NCI-H2081 treated with DMSO at 0.1 percent for 48 hours (cell line): ENCODE measurements at places on chromosomes 6 and 20.

DNA sequence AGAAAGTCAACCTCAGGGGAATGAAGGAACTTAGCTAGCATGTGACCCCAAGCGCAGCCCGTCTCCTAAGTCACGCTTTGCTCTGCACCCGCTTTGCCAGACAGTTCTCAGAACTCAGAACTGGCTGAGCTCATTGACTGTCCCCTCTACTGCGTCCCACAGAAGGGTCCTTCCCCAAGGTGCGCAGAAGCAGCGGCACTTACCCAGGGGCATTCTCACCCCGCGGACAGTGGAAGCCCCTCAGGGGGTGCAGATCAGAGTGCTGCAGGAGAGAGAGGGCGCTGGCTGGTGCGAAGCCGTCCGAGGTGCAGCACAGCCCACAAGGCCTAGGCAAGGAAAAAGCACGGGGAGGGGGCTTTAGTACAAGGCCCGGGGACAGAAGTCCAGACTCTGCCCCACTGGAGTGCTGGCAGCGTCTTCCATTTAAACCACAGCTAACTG lies 807 bp downstream of the SNHG17 start:
- no peak for DNase-seq

- DNase-seq, result no peak
Measured at GRCh38 chr6:53866226-53866625, 71.4 kb downstream of the LRRC1 start.

GRCh38 chr20:57919049-57919448 lies 209.2 kb upstream of the PMEPA1 start:
- DNase-seq, result no peak

GRCh38 chr20:5279661-5280060 lies 37.1 kb downstream of the PROKR2 start:
- DNase-seq, result no peak

DNA sequence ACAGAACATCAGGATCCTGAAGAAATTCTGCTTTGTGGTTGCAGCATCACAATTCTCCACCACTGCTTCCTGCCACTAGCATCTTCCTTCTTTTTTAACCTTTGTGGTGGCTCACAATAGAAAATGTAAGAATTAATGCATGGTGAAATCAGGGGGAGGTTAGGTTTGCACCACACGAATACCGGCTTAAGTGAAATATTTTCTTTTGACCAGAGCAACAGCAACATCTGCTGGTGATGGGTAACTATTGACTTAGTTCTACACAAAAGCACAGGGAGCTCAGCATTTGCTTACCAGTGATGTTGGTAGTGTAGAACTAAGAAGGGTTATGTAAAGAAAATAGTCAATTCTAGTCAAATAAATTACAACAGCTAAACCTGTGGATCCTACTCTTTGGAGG lies 280.5 kb downstream of the SYNE1 start:
- no peak for DNase-seq

DNA sequence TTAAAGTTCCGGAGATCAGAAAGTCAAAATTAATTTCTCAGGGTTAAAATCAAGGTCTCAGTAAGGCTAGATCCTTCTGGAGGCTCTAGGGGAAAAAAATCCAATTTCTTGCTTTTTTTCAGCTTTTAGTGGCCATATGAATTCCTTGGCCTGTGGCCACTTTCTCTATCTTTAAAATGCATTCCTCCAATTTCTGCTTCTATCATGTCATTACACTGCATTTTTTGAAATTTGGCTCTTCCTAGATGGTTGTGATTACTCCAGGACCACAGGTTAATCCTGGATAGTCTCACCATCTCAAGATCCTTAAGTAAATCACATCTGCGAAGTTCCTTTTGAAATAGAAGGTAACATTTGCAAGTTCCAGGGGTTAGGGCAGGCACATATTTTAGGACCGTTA lies 1294.9 kb upstream of the CITED2 start:
- DNase-seq, result no peak

- no peak for DNase-seq
Measured at GRCh38 chr6:148235446-148235845, 107.2 kb upstream of the SASH1 start.

DNA sequence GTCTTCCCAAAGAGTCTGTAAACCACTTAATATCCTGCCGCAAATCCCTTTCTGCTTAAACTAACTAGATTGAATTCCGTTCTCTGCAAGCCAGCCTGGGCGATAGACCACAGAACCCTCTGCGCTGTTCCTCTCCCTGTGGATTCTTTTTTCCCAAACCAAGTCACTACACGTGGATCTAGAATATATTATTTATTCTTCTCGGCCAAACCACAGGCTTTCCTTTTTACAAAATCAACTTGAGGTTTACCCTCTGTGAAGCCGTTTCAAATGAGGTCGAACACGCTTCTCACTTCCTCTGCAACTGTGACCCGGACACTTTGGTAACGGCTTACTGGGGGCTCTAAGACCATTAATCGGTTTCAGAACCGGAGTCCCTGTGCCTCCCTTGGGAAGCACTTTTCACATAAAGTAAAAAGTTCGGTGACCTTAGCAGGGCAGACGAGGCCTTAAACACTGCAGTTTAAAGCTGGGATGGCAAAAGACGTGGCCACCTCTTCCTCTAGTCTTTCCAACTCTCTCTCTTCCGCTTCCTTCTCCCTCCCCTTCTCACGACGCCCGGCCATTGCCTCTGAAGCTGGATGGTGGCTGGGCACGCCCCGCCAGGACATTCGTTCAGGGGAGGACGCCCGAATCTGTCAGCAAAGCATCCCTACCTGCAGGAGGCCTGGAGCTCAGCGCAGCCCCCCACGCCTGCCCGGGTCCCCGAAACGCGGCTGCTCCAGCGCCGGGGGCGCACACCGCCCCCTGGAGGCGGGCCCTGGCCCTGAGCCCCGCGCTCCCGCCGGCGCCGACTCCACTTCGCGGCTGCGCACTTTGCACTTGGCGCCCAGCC lies 55.0 kb upstream of the FOXC1 start:
- peak; percentile 12 for DNase-seq
